Suprapubic skin (tissue), 4 donors: ENCODE measurements at places on chromosomes 16 and 17. TPM values are rescaled to one million over a fixed set of nuclear protein-coding genes. Genes with fewer than 3 reads are reported as not detected.

GRCh38 chr17:79482727-79483521, 127.9 kb downstream of the RBFOX3 start:
- no peak overlapping the region for H3K27ac ChIP-seq
- peaks cover 6% of the 10 kb centered on the region for H3K4me1 ChIP-seq
- no peaks in the 10 kb centered on the region for H3K36me3 ChIP-seq
- no peak overlapping the region for H3K4me3 ChIP-seq
- peaks cover 94% of the 10 kb centered on the region for H3K27me3 ChIP-seq
- DNase-seq, result no peak

- H3K4me3 ChIP-seq, result peak within 1 kb of the TSS; percentile 59
- H3K27me3 ChIP-seq, result no peaks in the 10 kb centered on the region
- peak within 1 kb of the TSS; percentile 79 for H3K27ac ChIP-seq
- peaks cover 59% of the 10 kb centered on the region for H3K4me1 ChIP-seq
- DNase-seq, result no peak
- H3K36me3 ChIP-seq, result peaks cover 47% of the 10 kb centered on the region
Measured at GRCh38 chr17:7589891-7590691, at the start of gene SOX15. SOX15 (minus strand) TSS chr17:7590094; CDS start chr17:7589676, 418 bp downstream.

- no peaks in the 10 kb centered on the region for H3K4me1 ChIP-seq
- H3K27ac ChIP-seq, result no peak overlapping the region
- no peak overlapping the region for H3K4me3 ChIP-seq
- no peaks in the 10 kb centered on the region for H3K36me3 ChIP-seq
- DNase-seq, result no peak
- peaks cover 6% of the 10 kb centered on the region for H3K27me3 ChIP-seq
Measured at GRCh38 chr17:36111068-36111490, 7.5 kb downstream of the CCL4 start.

Gene ENGASE
- total RNA-seq, result 20.6 TPM

Gene TSPOAP1
- total RNA-seq, result 9.4 TPM

DNA sequence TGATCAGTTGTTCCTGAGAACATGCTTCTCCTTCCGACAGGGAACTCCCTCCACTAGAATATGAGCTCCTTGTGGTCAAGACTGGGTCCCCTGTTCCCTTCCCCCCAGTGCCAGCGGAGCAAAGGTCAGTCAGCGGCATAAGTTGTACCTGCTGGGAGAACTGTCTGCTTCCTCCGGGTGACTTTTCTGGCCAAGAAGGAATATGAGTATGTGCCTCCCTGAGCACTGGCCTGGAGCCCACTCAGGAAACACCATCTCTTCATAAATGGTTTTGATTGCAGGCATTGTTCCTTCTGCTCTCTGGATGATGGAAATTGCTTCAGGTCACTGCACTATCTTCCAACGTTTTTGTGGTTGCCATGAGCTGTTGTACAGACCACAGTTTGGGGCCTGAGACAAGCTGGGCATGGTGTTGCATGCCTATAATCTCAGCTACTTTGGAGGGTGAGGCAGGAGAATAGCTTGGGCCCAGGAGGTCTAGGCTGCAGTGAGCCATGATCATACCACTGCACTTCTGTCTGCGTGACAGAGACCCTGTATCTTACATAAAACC, 2.9 kb upstream of the P4HB start:
- H3K4me1 ChIP-seq, result peaks cover 70% of the 10 kb centered on the region
- DNase-seq, result no peak
- H3K4me3 ChIP-seq, result no peak overlapping the region

DNA sequence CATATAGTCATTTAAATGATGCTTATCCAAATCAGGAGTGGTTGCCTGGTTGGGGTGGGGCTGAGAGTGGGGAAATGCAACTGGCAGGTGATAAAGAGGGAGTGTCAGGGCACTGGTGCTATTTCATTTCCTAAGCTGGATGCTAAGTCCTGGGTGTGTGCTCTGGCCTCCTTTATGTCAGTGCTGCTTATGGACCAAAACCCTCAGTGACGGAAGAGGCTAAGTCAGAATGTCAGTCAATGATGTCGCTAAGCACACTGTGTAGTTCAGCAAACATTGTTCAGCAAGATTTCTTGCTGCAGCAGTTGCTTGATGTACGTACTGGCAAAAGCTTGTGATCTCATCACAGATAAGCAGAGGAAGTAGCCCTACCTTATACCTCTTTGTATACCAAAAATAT, 16.4 kb upstream of the FLCN start:
- no peaks in the 10 kb centered on the region for H3K4me1 ChIP-seq
- no peak overlapping the region for H3K4me3 ChIP-seq
- no peak overlapping the region for H3K27ac ChIP-seq
- DNase-seq, result no peak

Gene SUMO2
- total RNA-seq, result 71.6 TPM

- no peak overlapping the region for H3K4me3 ChIP-seq
- no peaks in the 10 kb centered on the region for H3K27me3 ChIP-seq
- H3K4me1 ChIP-seq, result no peaks in the 10 kb centered on the region
- H3K27ac ChIP-seq, result no peak overlapping the region
Measured at GRCh38 chr17:68356520-68356919, 65.2 kb downstream of the ARSG start.

- no peaks in the 10 kb centered on the region for H3K27me3 ChIP-seq
- no peak overlapping the region for H3K4me3 ChIP-seq
- H3K4me1 ChIP-seq, result peaks cover 59% of the 10 kb centered on the region
- peak; percentile 94 for DNase-seq
- peak overlapping the region; percentile 45 for H3K27ac ChIP-seq
- H3K36me3 ChIP-seq, result no peaks in the 10 kb centered on the region
Measured at GRCh38 chr17:1188812-1189504, 9.2 kb upstream of the ABR start.

- H3K27ac ChIP-seq, result no peak overlapping the region
- peaks cover 4% of the 10 kb centered on the region for H3K36me3 ChIP-seq
- no peak overlapping the region for H3K4me3 ChIP-seq
Measured at GRCh38 chr17:55756689-55757088, 5.8 kb downstream of the PCTP start.

GRCh38 chr17:63831505-63831904, 4.0 kb upstream of the FTSJ3 start:
- peaks cover 73% of the 10 kb centered on the region for H3K36me3 ChIP-seq
- peaks cover 40% of the 10 kb centered on the region for H3K4me1 ChIP-seq
- no peak for DNase-seq

Gene CDC42EP4
- 79.6 TPM for total RNA-seq

DNA sequence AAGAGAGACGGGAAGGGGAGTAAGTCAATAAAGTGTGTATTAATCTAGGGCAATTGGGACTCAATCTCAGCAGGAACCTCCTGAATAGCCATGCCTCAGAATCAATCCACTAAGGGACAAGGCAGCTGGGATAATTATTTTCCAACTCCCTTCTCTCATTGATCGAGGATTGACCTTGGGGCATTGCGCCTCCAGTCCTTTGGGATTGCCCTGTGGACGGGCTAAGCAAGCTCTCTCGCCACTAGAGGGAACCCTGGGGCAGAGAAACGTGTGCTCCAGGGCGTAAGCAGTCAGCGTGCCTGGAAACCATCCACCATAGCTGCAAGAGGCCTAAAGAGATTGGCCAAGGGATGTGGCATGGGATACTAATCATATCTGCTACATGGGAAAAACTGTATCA, 53.9 kb upstream of the ERCC4 start:
- no peaks in the 10 kb centered on the region for H3K36me3 ChIP-seq
- H3K27me3 ChIP-seq, result no peaks in the 10 kb centered on the region
- DNase-seq, result no peak
- no peaks in the 10 kb centered on the region for H3K4me1 ChIP-seq
- no peak overlapping the region for H3K27ac ChIP-seq

Gene KCNH6
- not detected for total RNA-seq
